ENCODE measurements at places on chromosomes 7 and 10.

- no peak for DNase-seq
These were observed 5.2 kb downstream of the DUSP5 start for GRCh38 chr10:110502851-110503301.

DNA sequence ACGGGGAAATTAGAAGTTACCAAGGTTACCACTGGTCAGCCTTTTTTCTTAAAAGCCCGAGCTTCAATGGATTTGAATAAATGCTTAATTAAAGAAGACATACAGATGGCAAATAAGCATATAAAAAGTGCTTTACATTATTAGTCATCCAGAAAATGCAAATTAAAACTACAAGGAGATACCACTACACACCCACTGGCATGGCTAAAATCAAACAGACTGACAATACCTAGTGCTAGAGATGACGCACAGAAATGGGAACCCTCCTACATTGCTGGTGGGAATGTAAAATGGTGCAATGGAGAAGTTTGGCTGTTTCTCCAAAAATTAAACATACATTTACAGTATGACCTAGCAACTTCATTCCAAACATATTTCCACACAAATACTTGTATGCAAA lies 38.3 kb upstream of the CREB5 start:
- DNase-seq = no peak

- DNase-seq = no peak
These were observed 18.7 kb downstream of the DKK1 start for GRCh38 chr10:52332815-52333214.

GRCh38 chr7:45601094-45601493 lies 26.9 kb downstream of the ADCY1 start:
- DNase-seq = no peak

- DNase-seq = no peak
These were observed 67.1 kb upstream of the HECTD2 start for GRCh38 chr10:91343010-91343409.

GRCh38 chr7:8481752-8482446 lies 48.5 kb downstream of the NXPH1 start:
- no peak for DNase-seq

- no peak for DNase-seq
These were observed 177.6 kb upstream of the NAMPT start for GRCh38 chr7:106462365-106462859.

- DNase-seq = no peak
These were observed 2.8 kb upstream of the DEPP1 start for GRCh38 chr10:44981172-44982113.

DNA sequence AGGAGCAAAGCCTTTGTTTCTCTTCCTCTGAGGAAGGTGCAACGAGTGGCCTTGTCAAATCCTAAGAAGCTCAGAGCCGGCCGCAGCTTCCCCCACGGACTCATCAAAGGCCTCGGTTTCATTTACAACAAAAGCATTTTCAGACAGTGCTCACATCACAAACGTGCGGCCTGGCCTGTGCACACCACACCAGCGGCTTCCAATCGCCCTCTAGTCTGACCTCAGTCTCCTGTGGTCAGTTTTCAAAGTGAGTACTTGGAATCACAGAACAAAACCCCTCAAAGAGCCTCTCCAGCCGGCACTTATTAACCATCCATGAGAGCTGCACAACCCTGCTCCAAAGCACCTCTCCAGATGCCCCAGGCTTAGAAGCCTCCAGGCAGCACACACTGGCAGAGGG lies 3.3 kb downstream of the RADIL start:
- DNase-seq = no peak

- no peak for DNase-seq
These were observed 180.5 kb downstream of the PFKFB3 start for GRCh38 chr10:6383096-6383812.

DNA sequence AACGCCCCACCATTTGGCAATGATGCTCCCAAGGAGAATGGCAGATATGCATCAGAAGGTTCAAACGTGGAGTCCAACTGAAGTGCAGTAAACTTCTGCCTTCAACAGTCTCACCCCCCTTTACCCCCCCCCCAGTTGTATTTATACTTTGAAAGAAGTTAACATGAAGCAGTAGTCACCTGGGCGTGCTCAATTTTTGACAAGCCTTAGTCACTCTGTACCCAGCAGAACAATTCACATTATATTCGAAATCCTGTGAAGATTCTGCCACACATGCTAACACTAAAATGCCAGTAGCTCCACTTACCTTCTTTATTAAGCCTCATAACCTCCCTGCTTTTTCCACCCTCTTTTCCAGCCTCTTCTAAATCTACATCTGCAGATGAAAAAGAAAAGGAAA lies 894 bp downstream of the ATXN7L1 start:
- no peak for DNase-seq

- no peak for DNase-seq
These were observed 604.8 kb upstream of the PFKP start for GRCh38 chr10:2462581-2462980.

DNA sequence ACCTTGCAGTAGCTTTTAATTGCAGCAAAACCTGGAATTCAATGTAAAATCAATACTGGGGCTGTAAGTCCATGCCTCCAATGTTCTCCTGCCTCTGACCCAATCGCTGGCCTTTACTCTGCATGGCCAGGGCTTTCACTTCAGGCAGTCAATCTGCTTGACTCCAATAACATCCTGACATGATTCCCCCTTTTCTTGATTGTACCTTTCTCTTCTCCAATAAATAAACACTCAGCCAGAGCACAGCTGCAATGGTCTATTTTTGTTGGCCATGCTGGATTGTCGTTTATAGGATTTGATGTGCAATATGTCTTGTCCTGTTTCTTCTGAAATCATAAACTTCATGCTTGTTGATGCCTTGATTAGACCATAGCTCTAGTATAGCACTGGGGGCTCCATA lies 97.8 kb upstream of the COL1A2 start:
- DNase-seq = no peak

DNA sequence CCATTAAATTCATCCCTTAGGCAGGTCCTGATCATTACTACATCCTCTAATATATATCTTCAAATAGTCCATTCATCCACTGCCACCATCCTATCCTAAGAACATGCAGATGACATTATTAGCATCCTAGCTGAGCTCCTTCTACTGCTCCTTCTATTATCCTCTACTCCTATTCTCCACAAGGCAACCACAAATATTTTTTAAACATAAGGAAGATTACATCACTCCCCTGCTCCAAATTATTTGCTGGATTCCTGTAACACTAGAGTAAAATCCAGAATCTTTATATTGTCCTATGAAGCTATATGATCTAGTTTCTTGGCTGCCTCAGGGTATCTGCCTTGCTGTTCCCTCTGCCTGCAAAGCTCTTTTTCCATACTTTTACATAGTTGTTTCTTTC lies 176.3 kb upstream of the SLC26A5 start:
- no peak for DNase-seq

DNA sequence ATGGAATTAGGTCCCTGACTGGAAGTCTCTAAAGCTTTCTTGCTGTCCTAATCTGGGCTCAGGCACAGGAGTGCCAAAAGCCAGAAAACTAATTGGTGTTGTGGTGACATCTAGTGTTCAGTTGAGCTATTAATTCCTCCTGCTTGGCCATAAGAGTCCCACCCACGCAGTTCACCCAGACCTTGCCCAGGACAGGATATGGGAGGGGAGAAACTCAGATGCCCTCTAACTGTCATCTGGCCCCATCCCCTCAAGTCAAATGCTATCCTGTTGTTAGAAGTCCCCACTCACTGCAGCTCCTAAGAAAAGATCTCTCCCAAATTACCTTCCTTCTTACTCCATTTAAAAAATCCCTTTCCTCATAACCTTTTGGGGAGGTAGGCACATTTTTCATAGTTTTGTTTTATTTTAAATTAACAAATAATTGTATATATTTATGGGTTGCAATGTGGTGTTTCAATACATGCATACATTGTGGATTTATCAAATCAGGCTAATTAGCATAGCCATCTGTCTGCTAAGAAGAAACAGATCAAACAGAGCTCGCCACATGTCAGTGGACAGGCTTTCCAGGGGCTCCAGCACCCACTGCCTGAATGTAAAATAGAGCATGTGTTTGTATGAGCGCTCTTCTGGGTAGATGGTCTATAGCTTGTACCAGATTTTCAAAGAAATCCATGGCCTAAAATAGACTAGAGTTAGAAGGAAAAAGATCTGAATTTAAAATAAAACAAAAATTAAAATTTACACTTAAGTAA lies 84.0 kb downstream of the GSAP start:
- no peak for DNase-seq

DNA sequence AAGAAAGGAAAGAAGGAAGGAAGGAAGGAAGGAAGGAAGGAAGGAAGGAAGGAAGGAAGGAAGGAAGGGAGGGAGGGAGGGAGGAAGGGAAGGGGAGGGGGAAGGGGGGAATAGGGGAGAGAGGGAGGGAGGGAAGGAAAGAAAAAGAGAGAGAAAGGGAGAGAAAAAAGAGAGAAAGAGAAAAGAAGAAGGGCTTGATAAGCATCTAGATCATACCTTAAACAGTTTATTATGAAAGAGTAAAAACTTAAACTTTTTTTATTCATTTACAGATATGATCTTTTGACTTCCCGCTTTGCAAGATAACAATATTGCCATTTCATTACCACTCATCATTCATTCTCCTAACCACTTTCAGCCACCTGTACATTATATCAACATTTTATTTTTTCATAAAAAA lies 53.6 kb upstream of the TMEM106B start:
- no peak for DNase-seq

GRCh38 chr10:97121041-97121440 lies 64.7 kb downstream of the SLIT1 start:
- no peak for DNase-seq

GRCh38 chr7:106094780-106095179 lies 17.3 kb downstream of the SYPL1 start:
- DNase-seq = no peak

DNA sequence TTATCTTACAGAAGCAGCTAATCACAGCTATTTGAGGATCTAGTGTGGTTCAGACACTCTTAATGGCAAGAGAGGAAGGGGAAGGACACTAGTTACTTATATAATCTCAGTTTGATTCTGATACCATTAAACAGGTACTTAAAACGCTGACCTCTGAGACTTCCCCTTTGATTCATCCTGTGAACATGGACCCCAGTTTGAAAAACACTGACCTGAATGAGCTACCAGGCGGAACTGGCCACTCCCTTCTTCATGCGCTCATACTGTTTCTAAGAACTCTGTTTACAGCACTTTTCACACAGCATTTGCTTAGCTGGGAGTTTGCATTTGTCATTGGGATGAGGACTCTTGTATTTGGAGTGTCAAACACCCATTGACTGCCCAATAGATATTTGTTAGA lies 45.7 kb downstream of the BEND7 start:
- no peak for DNase-seq

DNA sequence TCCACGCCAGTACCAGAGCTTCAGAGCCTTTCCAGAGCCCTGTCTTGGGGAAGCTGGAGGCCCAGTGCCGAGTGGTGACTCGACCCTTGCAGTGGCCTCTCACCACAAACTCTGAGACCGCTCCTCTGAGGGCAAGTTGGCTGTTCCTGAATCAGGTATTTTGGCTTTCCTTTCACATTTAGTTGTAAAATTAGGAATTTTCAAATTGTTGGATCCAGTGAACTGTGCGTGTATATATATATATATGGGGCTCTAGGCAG lies 128.7 kb upstream of the UNC5B start:
- no peak for DNase-seq

DNA sequence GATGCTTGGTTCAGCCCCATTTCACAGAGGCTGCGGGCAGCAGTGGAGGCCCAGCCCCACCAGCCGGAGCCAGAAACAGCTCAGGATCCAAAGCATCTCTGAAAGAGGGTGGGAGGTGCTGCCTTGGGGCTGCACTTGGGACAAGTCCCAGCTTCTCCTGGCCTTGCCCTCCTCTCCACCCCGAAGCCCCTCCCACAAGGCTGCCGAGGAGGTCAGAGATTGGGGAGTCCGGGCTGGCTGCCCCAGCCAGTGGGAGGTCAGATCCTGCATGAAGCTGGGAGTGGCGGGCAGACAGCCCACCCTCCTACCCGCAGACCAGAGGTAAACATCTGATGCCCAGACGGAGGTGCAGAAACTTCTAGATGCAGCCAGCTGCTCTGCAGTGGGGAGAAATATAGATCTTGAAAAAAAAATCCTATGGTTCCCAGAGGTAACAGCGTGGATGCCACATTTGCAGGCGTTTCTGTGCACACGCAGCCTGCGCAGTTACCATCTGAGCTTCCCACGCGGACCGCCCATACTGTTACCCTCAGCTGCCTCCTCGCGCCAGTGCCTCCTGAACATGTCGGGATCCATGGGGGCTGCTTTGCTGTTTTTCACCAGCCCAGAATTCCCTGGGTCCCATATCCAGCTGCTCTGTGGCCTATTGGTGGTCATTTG lies 36.9 kb upstream of the GNA12 start:
- no peak for DNase-seq

GRCh38 chr7:26843705-26844104 lies 20.7 kb downstream of the SKAP2 start:
- no peak for DNase-seq

DNA sequence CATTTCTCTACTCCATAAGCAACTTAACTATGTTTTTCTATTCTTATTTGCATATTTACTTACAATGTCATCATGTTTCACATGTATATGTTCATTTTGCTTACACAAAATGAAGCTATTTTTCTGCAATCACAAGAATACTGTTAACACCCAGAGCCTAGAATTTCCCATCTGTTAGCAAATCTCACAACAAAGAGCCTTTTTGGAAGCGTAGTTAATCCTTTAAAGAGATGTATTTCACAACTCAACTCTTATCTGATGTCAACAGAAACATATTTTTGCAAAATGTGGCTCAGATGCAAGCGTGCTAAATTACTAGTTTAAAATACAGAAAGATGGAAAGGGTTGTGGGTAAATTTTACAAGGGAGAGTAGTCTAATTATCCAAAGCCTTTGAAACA lies 110.6 kb upstream of the COL1A2 start:
- no peak for DNase-seq

GRCh38 chr7:75595766-75596165 lies 103.6 kb downstream of the SPDYE5 start:
- no peak for DNase-seq

DNA sequence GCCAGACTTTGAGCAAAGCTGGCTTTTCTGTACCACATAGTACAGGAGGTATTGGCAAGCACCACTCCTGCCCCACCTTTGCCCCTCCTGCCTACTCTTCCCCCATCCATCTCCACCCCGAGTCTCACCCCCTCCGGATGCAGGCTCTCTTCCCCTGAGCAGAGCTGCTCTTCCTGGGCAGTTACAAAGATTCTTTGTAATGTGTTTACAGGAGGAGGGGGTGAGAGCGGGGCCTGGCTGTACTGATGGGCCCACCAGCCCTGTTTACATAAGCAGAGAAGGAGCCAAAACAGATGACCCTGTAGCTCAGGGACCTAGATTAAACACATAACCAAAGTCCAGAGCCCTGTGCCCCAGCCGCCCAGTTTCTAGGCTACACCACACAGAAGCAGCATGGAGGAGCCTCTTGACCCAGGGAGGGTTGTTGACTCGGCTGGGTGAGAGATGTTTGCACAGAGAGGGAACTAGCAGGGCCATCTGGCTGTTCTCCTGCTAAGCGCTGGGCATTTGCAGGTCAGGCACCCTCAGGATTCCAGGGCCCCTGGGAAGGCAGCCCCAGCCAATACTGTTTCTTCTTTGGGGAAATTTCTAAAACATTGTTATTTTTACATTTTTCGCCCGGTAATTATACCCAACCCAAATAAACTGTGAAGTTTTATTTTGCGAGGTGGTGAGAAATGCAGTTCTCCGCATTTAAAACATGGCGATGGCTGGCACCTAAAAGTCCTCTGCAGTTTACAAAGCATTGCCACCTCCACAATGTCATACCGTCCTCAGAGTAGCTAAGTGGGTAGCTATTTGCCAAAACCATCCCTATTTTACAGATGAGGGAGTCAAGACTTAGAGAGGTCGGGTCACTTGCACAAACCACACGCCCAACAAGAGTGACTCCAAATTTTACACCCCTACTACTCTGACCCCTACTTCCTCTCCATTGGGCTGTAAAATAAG lies 11.4 kb upstream of the ZKSCAN1 start:
- DNase-seq = no peak
